ENCODE measurements at places on chromosomes 7 and 10.

DNA sequence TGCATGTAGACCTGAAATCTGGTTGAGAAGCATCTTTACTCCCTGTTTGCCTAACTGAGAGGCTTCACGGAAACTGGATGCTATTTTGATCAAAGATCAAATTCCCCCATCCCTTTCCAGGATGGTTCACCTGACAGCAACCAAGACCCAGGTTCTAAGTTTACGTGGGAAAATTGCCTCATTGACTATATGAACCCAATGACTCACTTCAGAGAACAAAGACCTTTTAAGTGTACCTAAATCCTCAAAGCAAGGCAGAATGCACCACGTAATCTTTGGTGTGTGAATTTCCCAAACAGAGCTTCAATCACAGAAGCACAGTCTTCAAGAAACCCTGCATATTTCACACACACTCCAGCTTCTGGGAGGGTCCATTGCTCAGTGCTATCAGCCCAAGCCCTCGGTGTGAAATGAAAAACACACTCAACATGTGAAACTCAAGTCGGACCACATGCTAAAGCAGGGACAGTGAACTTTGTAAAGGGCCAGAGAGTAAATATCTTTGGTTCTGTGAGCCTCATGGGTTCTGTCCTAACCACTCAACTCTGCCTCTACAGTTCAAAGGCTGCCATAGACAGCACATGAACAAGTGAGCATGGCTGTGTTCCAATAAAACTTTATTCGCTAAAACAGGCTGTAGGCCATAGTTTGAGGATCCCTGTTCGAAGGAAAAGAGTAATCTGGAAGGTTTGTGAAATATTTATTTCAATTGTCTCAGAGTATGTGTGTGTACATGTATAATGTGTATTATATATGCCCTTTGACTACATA lies 275.6 kb upstream of the FOXK1 start:
- DNase-seq: no peak

GRCh38 chr10:3067859-3068179 lies 471 bp downstream of the PFKP start:
- peak; percentile 28 for DNase-seq

- no peak for DNase-seq
These were observed 1214.8 kb downstream of the SORCS1 start for GRCh38 chr10:105949721-105950120.

DNA sequence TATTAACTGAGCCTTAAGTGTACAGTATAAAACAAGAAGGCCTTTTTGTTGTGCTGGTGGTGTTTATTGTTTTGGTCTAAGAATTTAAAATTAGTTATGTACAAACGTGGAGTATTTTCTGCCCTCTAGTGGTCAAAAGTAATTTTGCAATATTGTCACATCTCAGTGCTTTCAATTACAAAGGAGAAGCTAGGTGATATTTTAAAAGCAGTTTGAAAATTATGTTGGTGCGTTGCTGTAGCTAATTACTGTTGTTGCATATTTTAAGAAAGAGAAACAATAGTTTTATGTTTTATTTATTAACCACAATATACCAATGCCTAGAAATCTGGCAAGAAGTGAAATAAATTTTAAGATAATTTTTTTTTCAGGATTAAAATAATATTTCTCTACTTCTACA lies 11.4 kb downstream of the NPVF start:
- no peak for DNase-seq

- no peak for DNase-seq
These were observed 434.8 kb upstream of the FOXK1 start for GRCh38 chr7:4247106-4247876.
